Fibroblast of the aortic adventitia (primary cell): ENCODE measurements at places on chromosomes 4 and X. TPM values are rescaled to one million over a fixed set of nuclear protein-coding genes. Genes with fewer than 3 reads are reported as not detected.

DNA sequence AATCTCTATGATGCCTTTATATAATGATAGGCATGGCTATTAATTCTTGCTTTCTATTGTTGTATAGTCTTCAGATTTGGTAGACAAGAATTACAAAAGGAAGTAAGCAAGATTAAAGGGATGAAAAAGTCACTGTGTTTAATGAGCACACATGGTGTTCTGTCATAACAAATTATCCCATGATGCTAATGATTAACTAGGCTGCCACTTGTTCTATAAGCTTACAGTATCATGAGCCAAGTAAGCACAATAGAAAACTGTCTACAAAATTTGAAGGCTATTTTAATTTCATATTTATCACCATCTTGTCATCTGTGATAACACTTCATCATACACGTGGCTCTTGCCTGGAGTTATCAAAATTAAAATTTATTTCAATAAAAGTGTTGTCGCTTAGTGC, 466.7 kb downstream of the GASK1B start:
- DNase-seq = no peak

DNA sequence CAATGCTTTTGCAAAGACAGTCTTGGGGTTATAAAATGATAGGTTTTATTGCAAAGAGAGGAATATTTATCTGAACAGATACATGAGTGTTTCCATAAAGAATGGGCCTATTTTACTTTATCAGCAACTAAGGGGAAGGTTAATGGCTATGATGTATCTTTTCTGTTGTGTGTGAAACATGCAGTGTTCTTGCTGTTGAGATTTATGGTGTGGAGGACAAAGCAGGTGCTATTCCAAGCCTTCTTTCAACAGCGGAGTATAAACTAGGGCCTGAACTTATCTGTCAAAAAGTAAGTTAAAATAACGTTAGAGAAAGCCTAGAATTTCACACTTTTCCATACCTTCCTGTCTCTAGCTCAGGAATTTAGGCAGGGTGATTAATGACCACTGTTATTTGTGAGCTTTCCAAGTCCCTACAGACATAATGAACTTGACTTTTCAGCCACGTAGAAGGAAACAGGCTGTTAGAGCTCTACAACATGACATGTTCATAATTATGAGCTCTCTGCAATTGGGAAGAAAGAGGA, 411.4 kb downstream of the IL1RAPL1 start:
- peak; percentile 6 for DNase-seq

DNA sequence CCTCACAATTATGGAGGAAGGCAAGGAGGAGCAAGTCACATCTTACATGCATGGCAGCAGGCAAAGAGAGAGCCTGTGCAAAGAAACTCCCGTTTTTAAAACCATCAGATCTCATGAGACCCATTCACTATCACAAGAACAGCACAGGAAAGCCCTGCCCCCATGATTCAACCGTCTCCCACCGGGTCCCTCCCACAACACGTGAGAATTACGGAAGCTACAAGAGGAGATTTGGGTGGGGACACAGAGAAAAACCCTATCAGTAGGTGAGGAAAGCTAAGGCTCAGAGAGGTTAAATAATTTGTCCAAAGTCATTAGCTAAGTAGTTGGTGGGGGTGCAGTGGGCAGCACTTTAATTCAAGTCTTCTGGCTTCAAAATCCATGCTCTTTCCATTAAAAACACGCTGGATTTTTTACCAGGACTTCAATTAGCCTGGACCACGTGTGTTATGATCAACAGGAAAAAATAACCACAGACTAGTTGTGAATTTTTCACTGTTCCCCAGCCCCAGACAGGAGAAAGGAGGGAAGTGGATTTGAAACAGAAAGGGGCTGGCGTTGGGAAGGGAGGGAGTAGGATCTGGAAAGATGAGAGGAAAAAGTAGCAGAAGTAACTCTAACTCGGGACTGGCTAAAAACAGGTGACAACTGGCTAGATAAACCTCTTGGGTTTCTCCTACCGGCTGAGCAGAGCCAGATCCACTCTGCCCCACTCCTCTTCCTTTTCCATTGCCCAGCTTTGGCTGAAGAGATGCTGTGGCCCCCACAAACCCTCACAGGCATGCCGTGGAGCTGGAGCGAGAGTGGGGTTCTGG, 986 bp downstream of the MTMR8 start:
- DNase-seq = no peak

DNA sequence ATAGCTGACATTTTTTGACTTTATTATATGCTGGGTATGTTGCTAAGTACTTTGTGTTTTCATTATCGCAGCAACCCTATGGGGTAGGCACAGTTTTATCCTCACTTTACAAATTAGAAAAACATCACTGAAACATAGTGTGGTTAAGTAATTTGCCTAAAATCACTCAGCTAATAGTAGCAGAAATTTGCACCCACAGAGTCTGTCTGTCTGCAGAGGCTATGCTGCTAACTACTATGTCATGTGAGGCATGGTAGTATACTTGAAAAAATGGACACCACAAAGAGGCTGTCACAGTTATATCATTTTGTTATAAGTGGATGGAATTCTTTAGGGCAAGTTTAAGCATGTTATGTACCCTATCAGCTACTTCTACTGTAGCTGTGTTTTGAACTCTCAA, 69.0 kb downstream of the STAG2 start:
- DNase-seq = no peak

DNA sequence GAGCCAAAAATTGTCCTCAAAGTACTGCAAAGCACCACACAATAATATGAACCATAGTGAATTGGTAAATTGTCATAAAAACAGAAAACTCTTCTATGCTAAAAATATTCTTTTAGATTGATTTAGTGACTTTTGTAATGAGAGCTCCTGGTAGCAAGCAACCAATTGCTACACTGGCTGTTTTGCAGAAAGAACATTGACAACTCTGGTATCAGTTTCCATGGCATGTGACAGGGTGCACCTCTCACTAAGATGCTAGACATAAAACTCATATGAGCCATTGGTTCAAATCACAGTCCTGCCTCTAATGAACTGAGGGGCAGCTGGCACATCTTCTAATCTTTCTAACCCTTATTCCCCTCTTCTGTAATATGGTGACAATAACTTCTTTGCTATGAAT, 212.2 kb downstream of the HS3ST1 start:
- DNase-seq = no peak

GRCh38 chr4:4752025-4752424, 107.4 kb upstream of the MSX1 start:
- no peak for DNase-seq

DNA sequence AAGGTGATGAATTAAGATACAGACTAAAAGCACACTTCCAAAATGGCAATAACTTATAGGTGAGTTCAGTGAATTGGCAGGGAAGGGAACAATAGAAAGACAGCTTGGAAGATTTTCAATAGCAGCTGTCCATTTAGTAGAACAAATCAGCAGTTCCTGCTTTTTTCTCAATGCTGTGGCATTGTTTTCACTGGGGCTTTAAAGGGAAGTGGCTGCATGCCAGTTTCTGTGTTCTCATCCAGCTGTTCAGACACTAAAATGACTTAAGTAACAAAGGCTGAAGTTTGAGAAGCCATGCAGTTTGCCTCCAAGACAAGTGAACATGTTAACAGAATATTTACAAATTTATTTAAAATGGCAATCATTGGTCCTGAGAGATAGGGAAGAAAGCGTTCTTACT, 291.9 kb downstream of the FAM47A start:
- no peak for DNase-seq

The MYOZ2 gene
- 0.36 and 0.74 TPM in 2 replicates for total RNA-seq

The HMX1 gene
- not detected in 2 replicates for total RNA-seq

The GASK1B gene
- total RNA-seq = 22.3 and 37.6 TPM in 2 replicates

The DUSP9 gene
- not detected in 2 replicates for total RNA-seq

The GLRB gene
- total RNA-seq = 3.0 and 7.8 TPM in 2 replicates

The SRPX2 gene
- 22.0 and 26.8 TPM in 2 replicates for total RNA-seq

The F8A2 gene
- not detected in 2 replicates for total RNA-seq

The NDUFA1 gene
- total RNA-seq = 63.3 and 111 TPM in 2 replicates
